Pulmonary artery endothelial cell (primary cell): ENCODE measurements at places on chromosomes 1 and 21. TPM values are rescaled to one million over a fixed set of nuclear protein-coding genes. Genes with fewer than 3 reads are reported as not detected.
A peak's percentile ranks its signal among the peaks of the same experiment; 100 is the strongest.

GRCh38 chr1:38153778-38154470, 107.3 kb upstream of the POU3F1 start:
- DNase-seq, result no peak

- DNase-seq, result no peak
Observed at GRCh38 chr1:28021064-28021463, 61.3 kb downstream of the XKR8 start.

- DNase-seq, result peak; percentile 10
Observed at GRCh38 chr1:240765732-240766363, 153.9 kb upstream of the GREM2 start.

DNA sequence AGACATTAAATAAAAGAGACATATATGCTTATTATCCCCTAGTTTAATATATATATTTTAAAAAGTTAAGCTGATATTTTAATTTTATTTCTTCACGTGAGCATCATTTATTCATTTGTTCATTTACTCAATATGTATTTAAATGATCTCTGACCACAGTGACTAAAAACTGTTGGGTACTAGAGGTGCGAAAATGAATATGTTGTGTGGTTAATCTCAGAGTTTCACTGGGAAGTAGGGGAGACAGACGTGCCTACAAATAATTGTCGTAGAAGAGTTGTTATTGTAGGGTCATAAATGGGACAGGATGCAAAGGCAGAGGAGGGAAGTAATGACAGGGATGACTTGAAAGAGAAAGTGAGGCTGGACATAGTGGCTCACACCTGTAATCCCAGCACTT, 213.0 kb upstream of the CACYBP start:
- DNase-seq, result no peak

Gene WDTC1
- total RNA-seq, result 18.3 and 22.3 TPM in 2 replicates

Gene SPRR2D
- total RNA-seq, result not detected in 2 replicates

Gene SH3BGR
- total RNA-seq, result 1.6 TPM in 1 of 2 replicates, not detected in the other

Gene HCRTR1
- 0.53 and 0.92 TPM in 2 replicates for total RNA-seq

GRCh38 chr1:246784621-246785493, 60.6 kb downstream of the SCCPDH start:
- peak; percentile 72 for DNase-seq

- no peak for DNase-seq
Observed at GRCh38 chr1:44238660-44239059, 25.4 kb downstream of the DMAP1 start.

Gene SHE
- total RNA-seq, result 60.6 and 84.6 TPM in 2 replicates

DNA sequence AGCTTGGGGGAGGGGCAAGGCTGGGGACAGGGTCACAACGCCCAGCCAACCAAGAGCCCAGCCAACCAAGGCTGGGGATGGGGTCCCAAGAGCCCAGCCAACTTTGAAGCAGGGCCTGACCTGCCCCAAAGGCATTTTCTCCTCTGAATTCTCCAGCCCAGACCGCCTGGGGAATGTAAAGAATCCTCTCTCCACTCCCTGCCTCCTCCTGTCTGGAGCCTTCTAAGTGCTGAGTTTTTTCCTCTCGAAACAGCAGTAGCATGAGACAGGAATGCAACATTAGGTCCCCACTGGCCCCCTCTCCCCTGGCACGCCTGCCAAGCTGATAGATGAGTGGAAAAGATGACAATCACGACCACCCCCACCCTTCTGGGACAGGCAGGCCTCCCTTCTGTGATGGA, 17.0 kb downstream of the C1orf198 start:
- no peak for DNase-seq

DNA sequence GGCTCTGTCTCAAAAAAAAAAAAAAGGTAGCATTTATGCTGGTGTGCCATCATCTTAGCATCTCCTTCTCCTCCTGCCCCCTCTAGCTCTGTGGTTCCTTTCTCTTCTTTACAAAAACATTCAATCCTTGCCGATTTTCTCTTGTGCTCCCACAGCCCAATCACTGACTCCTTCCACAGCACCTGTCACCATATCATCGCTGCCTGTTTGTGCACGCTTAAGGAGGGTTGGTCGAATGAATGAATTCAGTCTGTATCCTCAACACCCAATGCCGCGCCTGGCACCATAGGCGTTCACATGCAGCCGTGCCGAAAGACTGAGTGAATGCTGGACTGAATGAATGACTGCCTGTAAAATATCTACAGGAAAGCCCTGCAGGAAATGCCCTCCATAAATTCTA, 7.9 kb downstream of the RNU5D-1 start:
- no peak for DNase-seq

DNA sequence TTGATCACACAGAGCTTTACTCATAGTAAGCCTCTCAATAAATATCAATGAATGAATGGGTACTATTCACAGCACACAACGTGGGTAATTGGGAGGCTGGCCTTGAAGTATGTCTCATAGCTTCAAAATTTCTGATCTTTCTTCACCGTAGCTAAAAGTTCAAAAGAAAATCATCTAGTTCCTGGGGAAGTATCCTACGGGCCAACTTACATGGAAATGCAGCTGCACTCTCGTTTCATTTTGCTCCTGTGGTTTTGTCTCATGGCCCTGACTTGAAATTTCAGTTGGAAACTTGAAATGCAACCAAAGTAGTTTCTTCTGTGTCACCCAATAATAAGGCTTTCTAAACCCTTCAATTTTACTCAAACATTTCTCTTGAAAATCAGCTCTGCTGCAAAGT, 76.1 kb upstream of the CNIH3 start:
- no peak for DNase-seq

DNA sequence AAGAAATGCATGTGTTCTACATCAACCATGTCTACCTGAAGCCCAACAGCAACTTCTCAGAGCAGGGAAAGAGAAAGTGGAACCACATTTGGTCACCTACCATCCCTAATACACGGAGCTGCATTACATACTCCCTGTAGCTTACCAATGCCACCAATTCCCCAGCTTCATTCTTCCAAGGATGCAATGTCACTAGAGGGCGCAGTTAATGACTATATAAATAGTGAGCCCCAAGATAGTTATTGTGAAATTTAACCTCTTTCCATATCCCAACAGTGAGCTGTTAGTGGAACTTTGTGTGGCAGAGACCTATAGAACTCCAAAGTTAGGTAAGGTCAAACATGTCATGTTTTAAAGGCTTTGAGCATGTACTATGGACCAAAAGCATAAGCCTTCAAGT, 618.3 kb downstream of the SMYD3 start:
- no peak for DNase-seq

DNA sequence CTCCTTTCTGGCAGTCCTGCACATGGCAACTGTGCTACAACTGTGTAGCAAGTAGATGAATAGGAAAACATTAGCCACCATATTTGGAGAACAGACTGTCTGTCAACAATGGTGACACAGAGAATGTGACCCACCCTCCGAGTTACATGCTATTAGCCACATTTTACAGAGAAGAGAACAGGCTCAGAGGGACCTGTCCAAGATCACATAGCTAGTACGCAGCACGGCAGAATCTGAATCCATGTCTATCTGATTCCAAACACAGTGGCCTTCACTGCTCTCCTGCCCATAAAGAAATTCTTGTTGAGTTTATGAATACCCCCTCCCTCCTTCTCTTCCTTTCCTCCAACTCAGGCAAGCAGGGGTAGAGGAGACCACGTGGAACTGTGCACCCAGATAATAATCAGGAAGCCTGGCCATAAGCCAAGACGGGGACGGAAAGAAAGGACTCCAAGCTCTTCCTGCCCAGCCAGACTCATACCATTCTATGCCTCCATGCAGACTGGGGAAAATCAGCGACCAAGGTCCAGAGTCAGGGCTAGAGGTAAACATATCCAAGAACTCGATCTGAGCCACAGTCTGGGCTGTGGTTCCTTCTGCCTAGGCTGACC, 78.8 kb downstream of the TRABD2B start:
- DNase-seq, result no peak

DNA sequence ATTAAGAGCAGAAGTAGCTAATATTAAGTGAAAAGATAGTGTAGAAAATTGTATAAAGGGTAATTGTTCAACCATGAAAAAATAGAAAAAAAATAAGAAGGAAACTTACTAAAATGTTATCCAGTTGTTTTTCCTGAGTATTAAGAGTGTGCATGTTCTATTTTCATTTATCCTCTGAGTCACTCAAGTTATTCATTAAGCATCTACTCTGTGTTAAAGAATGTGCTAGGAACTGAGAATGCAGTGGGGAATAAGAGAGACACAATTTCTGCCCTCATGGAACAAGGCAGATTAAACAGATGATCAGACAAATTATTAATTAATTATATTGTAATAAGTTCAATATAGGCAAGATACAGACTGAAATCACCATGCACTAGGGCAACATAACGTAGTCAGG, 10.8 kb upstream of the PIGK start:
- DNase-seq, result no peak

GRCh38 chr21:31394309-31394708, 50.2 kb upstream of the TIAM1 start:
- no peak for DNase-seq

- DNase-seq, result peak; percentile 43
Observed at GRCh38 chr1:71307451-71307850, 226.6 kb upstream of the ZRANB2 start.

Gene PKNOX1
- total RNA-seq, result 20.9 and 45.4 TPM in 2 replicates

Gene KMO
- total RNA-seq, result not detected in 2 replicates

Gene ADAM30
- total RNA-seq, result not detected in 2 replicates

- DNase-seq, result no peak
Observed at GRCh38 chr1:9589719-9590157, 1.0 kb downstream of the TMEM201 start.

Gene SLC27A3
- total RNA-seq, result 24.5 and 26.0 TPM in 2 replicates

Gene DNAJC16
- 13.1 and 17.4 TPM in 2 replicates for total RNA-seq

GRCh38 chr1:171515299-171515698, 30.0 kb downstream of the PRRC2C start:
- no peak for DNase-seq

DNA sequence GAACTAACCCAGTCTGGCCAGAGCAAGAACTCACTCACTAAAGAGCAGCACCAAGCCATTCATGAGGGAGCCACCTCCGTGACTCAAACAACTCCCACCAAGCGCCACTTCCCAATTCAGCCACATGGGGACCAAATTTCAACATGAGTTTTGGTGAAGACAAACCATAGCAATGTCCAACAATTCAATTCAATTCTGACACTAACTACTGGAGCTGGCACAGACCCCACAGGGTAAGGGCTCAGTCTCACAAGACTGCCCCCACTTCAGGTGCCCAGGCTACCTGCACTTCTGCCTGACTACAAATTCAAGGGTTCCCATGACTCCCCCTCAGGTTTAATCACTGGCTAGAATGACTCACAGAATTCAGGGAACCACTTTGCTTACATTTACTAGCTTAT, 48.8 kb upstream of the RAP1A start:
- DNase-seq, result no peak

GRCh38 chr1:100300691-100301090, 34.7 kb downstream of the RTCA start:
- DNase-seq, result no peak

GRCh38 chr1:194194724-194195123, 1008.3 kb upstream of the B3GALT2 start:
- DNase-seq, result no peak

DNA sequence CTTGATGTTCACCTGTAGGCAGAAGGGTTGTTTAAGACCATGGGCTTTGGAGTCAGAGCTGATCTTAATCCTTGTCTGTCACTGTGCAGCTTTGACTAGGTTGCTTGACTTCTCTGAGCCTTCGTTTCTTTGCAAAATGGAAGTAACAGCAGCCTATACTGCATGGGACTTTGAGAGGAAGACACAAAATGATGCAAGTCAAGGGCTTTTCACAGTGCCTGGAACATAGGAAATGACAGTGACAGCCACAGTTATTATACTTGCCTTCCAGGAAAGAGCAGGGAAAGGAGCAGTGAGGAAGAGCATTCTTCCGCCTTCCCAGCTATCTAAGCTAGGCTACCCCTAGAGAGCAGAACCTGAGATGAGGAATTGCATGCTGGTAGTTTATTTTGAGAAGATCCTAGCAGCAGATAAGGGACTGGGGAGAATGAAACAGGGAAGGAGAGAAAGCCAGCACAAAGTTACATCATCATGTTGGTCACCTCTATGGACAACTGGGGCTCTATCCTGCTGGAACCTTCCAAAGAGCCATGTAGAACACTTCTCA, 3.1 kb downstream of the CSF3R start:
- no peak for DNase-seq

DNA sequence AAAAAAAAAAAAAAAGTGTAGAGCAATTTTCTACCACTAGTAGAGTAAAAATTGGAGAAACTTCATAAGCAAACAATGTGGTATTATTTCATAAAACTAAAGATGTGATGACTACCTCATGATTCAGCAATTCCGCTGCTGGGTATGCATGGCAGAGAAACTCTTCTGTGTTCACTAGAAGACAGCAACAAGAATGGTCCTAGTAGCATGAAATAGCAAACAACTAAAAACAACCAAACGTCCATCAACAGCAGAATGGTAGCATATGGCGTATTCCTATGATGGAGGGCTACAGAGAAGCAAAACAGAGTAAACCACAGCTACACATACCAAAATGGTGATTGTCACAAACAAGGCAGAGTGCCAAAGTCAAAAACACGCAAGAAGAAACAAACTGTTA, 18.9 kb downstream of the HTR1D start:
- peak; percentile 45 for DNase-seq

GRCh38 chr1:218575079-218575478, 229.9 kb downstream of the TGFB2 start:
- DNase-seq, result no peak

DNA sequence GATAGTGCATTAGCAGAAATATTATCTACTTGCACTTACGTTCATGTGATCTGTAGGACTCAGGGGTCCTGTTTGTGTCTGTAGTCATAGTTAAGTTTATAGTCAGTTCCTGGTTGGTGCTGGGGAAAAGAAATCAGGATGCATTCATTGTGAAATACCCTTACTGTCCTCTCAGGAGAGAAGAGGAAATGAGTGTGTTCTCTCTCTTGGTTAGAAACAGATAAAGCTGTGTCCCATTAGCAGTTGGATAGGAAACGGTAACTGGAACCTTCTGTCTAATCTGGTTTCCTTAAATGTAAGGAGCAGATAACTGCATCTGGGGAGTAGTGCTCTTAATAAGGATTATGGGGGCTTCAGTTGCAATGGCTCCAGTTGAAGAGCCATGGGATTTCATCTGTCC, 8.9 kb downstream of the SDCCAG8 start:
- DNase-seq, result peak; percentile 79

GRCh38 chr1:209542585-209542984, 40.9 kb upstream of the CAMK1G start:
- no peak for DNase-seq
